ENCODE measurements at places on chromosomes 6 and 20.
A peak's percentile ranks its signal among the peaks of the same experiment; 100 is the strongest.

DNA sequence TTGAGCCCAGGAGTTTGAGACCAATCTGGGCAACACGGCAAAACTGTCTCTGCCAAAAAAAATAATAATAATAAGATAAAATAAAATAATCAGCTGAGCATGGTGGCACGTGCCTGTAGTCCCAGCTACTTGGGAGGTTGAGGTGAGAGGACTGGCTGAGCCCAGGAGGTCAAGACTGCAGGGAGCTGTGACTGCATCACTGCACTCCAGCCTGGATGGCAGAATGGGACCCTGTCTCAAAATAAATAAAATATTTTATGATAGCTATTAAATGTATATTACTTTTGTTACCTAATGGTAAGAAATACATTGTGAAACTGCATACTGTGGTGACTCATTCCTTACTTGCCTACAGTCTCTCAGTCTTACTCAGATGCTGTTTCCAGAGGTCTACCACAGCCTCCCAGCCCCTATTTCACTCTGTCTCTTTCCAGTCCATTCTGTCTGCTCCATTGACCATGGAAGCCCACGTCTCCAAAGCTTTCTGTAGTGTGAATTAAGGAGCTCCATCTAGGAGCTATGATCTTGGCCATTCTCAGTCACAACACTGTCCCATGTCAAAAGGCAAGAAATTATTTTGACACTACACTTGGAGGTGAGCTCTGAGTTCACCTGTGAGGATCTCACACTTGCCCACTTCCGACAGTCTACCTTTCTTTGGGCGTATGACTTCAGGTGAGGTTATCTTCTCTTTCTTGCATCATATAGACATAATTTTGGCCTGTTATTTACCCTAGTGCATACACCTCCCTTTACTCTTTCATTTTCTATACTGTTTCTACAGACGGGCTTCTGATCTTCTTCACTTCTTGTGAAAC, 22.4 kb upstream of the SNX9 start:
- no peak for DNase-seq

- no peak for DNase-seq
These were observed 94.9 kb downstream of the TINAG start for GRCh38 chr6:54403096-54403495.

- peak; percentile 3 for DNase-seq
These were observed at the start of gene PPP1R14C for GRCh38 chr6:150142670-150143515. TSS of gene PPP1R14C (plus strand) at chr6:150143044. CDS start at chr6:150143193, 149 bp downstream.

DNA sequence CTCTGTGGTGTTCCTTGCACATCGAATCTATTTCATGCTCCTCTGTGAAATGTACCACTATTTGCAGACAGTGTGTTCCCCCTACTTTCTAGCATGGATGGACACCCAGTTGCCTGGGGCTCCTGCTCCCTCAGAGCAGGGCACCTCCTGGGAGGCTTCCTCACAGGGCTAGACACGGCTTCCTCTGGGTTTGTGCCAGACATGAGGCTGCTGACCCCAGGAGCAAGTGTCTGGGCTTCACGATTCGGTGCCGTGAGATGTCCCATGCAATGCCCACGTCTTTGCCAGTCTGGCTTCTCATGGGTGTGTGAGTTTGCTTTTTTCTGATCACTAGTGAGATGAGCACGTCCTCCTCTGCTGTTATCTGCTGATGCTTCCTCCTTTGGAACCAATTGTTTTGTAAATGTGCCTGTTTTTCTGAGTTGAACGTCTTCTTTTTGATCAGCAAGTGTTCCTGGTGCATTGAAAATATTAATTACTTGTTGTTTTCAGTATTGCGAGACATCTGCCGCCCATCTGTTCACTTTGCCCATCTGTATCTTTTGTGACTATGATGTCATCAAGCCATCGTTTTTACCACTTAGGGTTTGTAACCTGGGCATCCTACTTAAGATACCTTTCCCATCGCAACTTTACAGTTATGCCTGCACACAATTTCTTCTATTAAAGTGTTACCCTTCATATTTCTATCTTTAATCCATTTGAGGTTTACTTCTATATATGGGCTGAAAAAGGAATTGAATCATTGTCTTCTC, 92.0 kb downstream of the TTLL2 start:
- no peak for DNase-seq

Data from effector memory CD8-positive, alpha-beta T cell (primary cell).